ENCODE measurements at places on chromosomes 2 and 18. TPM values are rescaled to one million over a fixed set of nuclear protein-coding genes. Genes with fewer than 3 reads are reported as not detected.

GRCh38 chr18:42039396-42039795 lies 84.4 kb downstream of the PIK3C3 start:
- H3K4me1 ChIP-seq: no peaks in the 10 kb centered on the region
- H3K27ac ChIP-seq: no peak overlapping the region
- H3K36me3 ChIP-seq: peaks cover 26% of the 10 kb centered on the region
- no peaks in the 10 kb centered on the region for H3K27me3 ChIP-seq

DNA sequence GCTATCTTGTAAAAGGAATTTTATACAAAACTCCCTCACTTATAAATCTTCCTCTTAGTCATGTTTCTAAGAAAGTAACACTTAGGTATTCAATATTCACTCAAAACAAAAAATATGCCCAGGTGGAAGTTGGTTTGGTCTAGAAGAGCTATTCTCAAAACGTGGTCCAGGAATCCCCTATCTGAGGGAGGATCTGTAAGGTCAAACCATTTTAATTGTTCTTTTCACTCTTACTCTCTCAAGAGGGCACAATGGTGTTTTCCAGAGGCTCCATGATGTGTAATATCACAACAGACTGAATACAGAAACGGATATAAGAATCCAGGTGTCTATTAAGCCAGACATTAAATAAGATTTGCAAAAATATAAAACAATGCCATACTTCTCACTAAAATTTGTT lies 9.9 kb downstream of the MOB1A start:
- H3K27me3 ChIP-seq: no peaks in the 10 kb centered on the region
- no peak overlapping the region for H3K4me3 ChIP-seq
- H3K36me3 ChIP-seq: peaks cover 48% of the 10 kb centered on the region
- no peak for DNase-seq
- peak overlapping the region; percentile 74 for H3K27ac ChIP-seq

- peaks cover 46% of the 10 kb centered on the region for H3K27me3 ChIP-seq
- no peak for DNase-seq
- H3K27ac ChIP-seq: no peak overlapping the region
- no peaks in the 10 kb centered on the region for H3K36me3 ChIP-seq
These were observed 37.3 kb downstream of the CYP1B1 start for GRCh38 chr2:38038682-38039081.

GRCh38 chr2:128260239-128261138 lies 58.2 kb downstream of the HS6ST1 start:
- H3K36me3 ChIP-seq: no peaks in the 10 kb centered on the region
- no peak overlapping the region for H3K27ac ChIP-seq
- H3K27me3 ChIP-seq: peaks cover 2% of the 10 kb centered on the region
- peaks cover 2% of the 10 kb centered on the region for H3K4me1 ChIP-seq

GRCh38 chr2:240170354-240170735 lies 29.9 kb upstream of the OTOS start:
- H3K4me3 ChIP-seq: no peak overlapping the region
- no peaks in the 10 kb centered on the region for H3K36me3 ChIP-seq
- H3K27ac ChIP-seq: no peak overlapping the region
- H3K4me1 ChIP-seq: no peaks in the 10 kb centered on the region

- H3K4me3 ChIP-seq: no peak overlapping the region
- H3K27ac ChIP-seq: no peak overlapping the region
- H3K36me3 ChIP-seq: no peaks in the 10 kb centered on the region
- H3K27me3 ChIP-seq: no peaks in the 10 kb centered on the region
- H3K4me1 ChIP-seq: peaks cover 13% of the 10 kb centered on the region
These were observed 87.3 kb upstream of the RMDN2 start for GRCh38 chr2:37837628-37838328.

- no peak overlapping the region for H3K27ac ChIP-seq
- H3K36me3 ChIP-seq: no peaks in the 10 kb centered on the region
- H3K4me3 ChIP-seq: no peak overlapping the region
- H3K27me3 ChIP-seq: no peaks in the 10 kb centered on the region
- H3K4me1 ChIP-seq: peaks cover 14% of the 10 kb centered on the region
These were observed 39.1 kb upstream of the ANKRD44 start for GRCh38 chr2:197349699-197350098.

DNA sequence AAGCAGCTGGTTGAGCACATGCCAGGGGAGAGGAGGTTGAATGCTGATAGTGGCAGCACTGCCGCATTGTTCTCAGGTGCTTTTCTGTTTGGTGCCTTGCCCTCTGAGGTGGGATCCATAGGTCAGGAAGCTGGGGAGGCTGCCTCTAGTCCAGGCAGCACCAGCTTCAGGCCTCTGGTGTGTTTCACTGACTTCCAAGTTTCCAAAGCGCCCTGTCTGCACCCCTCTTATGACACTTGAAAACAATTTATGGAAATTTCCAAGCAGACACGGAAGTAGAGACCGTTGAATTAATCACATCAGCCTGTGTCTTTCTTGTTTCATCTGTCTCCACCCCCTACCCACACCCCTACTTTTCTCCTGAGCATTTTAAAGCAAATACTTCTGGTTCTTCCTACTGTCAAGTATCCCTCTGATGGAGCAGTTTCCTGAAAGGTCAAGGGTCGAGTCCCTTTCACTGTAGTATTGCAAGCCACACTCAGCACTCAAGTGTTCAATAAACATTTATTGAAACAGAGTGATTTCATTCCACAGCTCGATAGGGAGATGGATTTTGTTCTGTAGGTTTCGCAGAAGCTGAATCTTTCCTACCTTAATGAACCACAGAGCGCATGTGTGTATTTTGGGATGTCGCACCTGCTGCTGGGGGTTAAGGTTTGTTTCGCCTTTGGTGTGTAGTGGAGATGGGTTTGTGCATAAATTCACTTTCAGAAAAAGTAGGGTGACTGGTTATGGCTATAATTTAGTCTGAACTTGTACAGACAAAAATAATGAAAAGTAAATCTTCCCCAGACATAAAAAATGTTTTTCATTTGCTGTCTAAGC lies 21.4 kb downstream of the DGKD start:
- no peaks in the 10 kb centered on the region for H3K27me3 ChIP-seq
- H3K4me3 ChIP-seq: no peak overlapping the region
- H3K4me1 ChIP-seq: peaks cover 13% of the 10 kb centered on the region
- H3K27ac ChIP-seq: no peak overlapping the region

GRCh38 chr2:238988752-238989151 lies 140.9 kb downstream of the TWIST2 start:
- no peak overlapping the region for H3K27ac ChIP-seq
- H3K4me3 ChIP-seq: no peak overlapping the region
- no peaks in the 10 kb centered on the region for H3K4me1 ChIP-seq
- H3K27me3 ChIP-seq: peaks cover 8% of the 10 kb centered on the region

EMX1 gene
- total RNA-seq: not detected

BUB1 gene
- total RNA-seq: 90.8 TPM

UGT1A3 gene
- total RNA-seq: not detected

TRIP12 gene
- total RNA-seq: 226 TPM

Data from activated CD4-positive, alpha-beta memory T cell treated with anti-CD3 and anti-CD28 coated beads for 36 hours (primary cell).